ENCODE measurements at places on chromosomes 4 and X. TPM values are rescaled to one million over a fixed set of nuclear protein-coding genes. Genes with fewer than 3 reads are reported as not detected.

Gene AFF2
- 6.8 TPM for total RNA-seq

Gene SLC6A14
- total RNA-seq = not detected

Gene PITX2
- total RNA-seq = 60.6 TPM

Gene CENPVL1
- not detected for total RNA-seq

Gene CHRDL1
- total RNA-seq = not detected

Gene SOWAHB
- total RNA-seq = 0.05 TPM

Gene RTL3
- total RNA-seq = 0.05 TPM

Gene ATP1B4
- total RNA-seq = not detected
